ENCODE measurements at places on chromosomes 7 and 10.

- no peak for DNase-seq
Observed at GRCh38 chr10:370449-370825, 235.2 kb downstream of the ZMYND11 start.

- DNase-seq, result no peak
Observed at GRCh38 chr10:116002735-116003134, 270.3 kb downstream of the GFRA1 start.

DNA sequence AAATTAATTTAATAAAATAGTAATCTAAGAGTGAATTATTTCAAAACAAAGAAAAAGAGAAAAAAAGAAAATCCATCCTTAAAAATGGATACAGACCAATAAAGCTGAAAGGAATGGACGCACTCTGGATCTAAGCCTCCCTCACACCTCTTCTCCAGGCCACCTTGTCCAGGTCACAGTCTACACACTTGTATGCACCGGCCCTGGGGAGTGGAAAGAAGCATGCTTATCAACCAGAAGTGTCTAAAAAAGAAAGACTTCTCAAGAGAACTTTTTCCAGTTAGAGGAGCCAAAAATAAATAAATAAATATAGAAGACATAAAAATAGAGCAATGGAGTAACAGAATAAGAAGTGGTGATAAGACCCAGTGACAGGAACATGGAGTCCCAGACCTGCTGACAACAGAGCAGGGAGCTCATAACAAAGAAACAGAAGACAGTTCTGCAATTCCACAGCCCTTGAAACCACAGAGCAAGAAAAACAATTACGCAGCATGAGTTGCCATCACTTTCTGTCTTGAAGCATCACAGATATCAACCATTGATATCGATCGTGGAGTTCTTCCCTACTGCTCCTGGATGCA, 311.7 kb upstream of the NFE2L3 start:
- DNase-seq, result no peak

- no peak for DNase-seq
Observed at GRCh38 chr10:91033324-91033950, 112.5 kb upstream of the ANKRD1 start.

DNA sequence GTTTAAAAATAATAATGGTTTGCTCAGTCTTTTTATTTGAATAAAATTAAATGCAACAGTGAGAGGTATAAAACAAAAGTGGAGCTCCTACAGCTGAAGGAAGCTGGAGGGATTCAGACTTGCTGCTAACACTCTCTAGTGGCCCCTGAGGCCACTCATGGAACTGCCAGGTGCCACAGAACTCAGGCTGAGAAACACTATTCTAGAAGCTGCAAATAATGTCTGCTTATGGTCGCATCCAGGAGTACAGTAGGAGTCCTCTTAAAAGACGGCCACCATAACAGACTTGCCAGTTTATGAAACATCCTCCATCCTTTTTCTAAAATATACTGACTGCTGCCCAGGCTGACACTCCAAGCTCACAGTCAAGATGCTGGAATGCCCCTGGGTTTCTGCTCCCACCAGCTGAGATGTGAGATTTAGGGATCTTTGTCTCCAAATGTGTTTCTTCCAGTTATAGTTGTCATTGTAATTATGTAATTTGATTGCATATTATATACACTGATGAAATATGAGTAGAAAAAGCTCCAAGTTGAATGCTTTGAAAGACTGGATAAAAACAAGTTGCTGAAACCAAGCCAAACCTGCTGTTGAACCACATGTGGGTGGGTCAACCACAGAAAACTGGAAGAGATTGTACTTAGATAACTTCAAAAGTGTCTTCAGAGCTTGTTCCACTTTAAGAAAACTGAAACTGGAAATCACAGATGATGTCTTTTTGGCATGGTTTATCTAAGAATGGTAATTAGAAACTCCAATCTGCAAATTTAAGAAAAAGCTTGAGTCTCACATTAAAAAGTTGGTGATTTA, 213.7 kb upstream of the AOAH start:
- no peak for DNase-seq

Data from NCI-H1436 treated with DMSO at 0.1 percent for 48 hours (cell line).